ENCODE measurements at places on chromosomes 12 and 14. TPM values are rescaled to one million over a fixed set of nuclear protein-coding genes. Genes with fewer than 3 reads are reported as not detected.

- DNase-seq = no peak
These were observed 30.8 kb downstream of the PLEKHG3 start for GRCh38 chr14:64734990-64735389.

DNA sequence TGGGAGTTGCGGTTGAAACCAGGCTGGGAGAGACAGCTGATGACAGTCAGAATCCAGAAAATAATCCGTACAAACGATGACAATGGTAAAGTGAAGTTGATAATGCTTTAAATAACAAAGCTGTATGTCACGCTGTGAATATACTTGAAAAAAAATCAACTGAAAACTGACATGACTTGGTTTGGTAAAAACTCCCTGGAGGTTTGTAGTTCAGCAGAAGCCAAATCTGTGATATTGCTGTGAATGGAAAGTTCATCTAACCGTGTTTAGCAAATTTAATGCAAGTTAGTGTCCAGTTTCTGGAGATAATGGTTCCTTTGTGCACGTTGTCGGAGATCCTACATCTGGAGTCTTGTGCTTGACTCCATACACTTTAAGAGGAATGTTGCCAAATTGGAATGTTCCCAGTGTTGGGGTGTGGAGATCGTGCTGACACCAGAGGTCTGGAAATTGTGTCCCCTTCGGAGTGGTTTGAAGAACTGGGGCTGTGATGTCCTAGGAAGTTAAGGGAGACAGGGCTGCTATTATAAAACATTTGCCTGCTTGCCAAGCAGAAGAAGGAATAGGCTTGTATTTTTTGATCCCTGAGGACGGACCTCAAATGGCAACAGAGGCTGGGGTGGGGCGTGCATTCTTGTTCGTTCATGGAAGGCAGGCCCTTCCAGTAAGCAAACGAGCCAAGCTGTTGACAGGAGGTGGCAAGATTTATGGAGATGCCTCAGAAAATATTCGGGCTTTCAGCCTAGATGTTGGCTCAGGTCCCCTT is 30.6 kb downstream of the PPFIBP1 start:
- DNase-seq = no peak

DNA sequence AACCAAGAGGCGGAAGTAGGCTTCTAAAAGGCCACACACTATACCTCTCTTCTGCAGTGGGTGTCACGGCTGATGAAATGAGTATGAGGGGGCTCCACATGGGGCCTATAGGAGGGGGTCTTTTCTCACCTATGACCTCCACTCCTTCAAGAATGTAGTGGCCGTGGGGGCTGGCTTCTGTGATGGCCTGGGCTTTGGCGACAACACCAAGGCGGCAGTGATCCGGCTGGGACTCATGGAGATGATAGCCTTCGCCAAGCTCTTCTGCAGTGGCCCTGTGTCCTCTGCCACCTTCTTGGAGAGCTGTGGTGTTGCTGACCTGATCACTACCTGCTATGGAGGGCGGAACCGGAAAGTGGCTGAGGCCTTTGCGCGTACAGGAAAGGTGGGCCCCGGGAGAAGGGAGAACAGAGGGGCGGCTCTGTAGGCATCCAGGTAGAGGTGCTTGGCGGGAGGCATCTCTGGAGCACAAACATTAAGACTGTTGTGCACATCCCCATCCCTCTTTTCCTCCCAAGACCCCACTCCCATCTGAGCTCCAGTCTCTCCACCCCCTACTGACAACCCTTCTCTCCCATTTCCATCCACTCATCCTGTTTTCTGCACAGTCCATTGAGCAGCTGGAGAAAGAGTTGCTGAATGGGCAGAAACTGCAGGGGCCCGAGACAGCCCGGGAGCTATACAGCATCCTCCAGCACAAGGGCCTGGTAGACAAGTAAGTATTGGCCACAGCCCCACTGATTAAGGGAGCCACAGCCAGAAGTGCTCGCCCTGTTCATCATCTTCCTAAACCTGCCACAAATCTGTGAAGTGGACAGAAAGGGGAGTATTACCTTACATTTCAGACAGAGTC is 3.8 kb downstream of the GPD1 start:
- DNase-seq = no peak

DNA sequence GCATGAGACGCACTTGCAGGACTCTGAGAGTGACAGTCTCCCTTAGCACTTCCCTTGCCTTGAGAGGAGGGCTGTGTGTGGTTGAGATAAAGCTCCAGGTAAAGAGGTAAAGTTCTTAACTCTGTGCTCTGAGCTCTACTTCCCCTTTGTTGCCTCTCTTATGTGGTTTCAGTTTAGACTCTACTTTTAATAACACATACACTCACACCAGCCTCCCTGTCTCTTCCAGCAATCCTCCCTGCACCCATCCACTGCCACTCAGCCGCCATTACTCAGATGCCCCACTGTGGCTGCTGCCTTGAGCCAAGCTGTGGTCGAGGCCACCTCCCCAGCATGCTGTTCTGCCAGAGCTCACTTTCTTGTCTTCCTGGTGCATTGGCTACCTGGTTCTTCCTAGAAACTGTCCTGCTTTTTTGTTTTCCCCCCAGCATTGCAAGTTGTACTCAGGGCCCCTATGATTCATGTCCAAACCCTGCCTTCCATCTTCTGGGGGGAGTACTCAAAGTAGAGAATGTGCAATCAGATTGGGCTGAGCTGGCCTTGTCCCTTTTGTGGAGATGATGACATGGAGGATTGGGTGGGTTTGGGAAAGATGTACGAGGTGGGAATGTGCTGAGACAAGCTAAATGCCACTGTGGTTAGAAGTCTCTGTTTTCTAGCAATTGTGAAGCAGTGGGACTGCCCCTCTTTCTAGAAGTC is 115.5 kb upstream of the PARP11 start:
- DNase-seq = no peak

Gene ARF6
- total RNA-seq = 33.2 TPM

DNA sequence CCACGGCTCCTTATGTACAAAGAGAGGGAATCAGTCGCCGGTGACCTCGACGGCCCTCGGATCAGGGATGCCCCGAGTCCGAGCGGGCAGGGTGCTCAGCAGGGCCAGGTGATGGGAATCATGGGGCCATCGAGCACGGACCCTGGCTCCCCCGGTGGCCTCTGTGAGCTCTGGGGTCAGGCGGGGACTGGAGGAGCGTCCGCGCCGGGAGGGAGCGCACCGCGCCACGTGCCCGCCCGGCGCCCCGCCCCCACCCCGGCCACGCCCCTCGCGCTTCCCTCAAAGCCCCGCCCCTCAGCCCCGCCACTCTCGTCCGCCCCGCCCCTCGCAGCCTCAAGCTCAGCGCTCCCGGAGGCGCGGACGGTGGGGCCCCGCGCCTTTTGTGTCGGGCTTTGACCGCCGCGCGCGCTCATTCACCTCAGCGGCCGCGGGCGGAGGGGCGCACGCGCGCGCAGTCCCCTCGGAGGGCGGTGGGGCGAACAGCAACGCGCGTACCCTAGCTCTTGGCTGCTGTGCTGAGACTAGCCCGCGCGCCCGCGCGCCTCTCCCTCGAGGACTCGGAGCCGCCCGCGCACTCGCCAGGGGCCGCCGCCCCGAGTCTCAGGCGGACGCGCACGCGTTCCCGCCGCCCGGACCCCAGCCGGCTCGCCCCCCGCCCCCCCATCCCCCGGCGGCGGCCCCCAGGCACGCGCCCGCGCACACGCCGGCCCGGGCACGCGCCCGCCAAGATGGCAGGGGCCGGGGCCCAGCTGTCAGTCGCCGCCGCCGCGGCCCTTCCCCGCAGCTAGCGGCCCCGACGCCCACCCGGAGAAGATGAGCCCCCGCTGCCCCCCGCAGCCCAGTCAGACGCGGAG is 93.9 kb upstream of the EVL start:
- peak; percentile 87 for DNase-seq

GRCh38 chr14:36316131-36316530 is 4.3 kb downstream of the MBIP start:
- no peak for DNase-seq

Gene BCL11B
- total RNA-seq = 0.16 TPM

- peak; percentile 53 for DNase-seq
These were observed 176.1 kb downstream of the ADGRD1 start for GRCh38 chr12:131129839-131130238.

- no peak for DNase-seq
These were observed 43.0 kb upstream of the GNPNAT1 start for GRCh38 chr14:52834440-52834842.

- no peak for DNase-seq
These were observed 1.0 kb downstream of the SMARCC2 start for GRCh38 chr12:56188131-56188777.

DNA sequence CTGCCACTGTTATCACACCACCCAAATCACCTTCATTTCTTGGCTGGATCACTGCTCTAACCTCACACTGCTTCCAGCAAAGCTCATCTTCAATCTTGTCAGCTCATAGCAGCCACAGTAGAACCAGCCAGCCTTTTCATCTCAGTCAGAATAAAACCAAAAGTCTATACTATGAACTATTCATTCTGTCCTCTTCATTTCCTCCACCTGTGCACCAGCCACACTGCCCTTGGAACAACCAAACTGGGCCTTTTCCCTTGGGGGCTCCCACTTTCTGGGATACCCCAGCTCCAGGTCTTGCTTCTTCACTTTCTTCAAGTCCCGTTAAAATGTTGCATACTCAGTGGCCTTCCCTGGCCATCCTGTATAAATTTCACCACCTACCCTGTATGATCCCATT is 234.4 kb upstream of the DAAM1 start:
- DNase-seq = no peak

DNA sequence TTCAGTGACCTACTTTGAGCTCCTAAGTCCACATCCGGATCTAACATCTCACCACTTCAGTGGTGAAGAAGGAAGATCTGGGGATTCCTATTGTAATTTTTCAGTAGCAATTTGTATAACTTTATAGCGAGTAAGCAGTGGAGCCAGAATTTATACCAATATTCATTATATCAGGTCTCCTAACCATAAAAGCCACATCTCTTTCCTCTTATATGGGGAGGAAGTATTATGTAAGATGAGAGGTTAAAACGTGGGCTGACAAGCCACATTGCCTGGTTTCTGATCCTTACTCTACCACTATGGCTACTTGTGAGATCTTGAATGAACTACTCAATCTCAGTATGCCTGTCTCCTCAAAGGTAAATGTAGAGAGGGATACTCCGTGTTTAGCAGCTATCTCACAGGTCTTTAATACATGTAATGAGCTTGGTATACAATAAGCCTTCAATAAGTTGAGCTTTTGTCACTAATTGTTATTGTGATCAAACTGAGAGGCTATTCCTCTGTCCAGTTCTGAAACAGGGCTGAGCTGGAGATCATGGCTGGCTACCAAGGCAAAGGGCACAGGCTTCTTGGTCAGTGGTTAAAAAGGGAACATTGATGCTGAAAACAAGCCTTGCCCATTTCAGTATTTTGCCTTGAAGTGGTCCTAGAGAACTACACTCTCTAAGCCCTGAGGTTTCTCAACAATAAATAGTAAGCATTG is 3.3 kb upstream of the TMEM117 start:
- DNase-seq = no peak

Gene RNF212B
- not detected for total RNA-seq

DNA sequence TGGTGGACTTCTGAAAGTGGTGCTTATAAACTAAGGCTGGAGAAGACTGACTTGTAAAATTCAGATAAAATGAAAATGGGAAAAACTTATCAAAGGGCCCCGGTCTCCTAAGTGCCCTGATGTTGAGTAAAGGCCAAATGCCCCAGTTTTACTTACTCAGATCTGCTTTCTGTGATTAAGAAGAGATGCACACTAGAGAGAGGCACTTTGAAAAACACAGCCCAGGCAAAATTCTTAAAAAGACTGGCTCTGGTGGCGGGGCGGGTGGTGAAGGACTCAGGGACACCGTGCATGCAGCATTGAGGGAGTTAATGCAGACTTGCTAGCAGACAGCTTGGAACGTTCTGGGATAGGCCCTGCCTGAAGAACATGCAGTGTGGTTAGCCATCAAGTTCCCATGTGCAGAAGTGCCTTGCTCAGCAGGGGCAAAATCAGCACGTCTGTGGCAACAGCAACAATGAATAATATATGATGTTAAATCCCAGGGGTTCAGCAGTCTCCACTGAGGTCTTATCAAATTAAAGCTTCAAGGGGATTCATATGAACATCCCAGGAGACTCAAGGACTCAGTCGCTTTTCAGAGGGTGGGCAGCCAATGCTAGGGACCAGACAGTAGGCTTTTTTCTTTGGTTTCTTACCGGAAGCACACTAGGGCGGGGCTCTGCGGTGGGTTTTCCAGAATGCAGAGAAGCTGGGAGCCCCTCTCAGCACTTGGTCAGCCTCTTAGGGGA is 105.0 kb downstream of the DAD1 start:
- DNase-seq = no peak

- no peak for DNase-seq
These were observed 22.7 kb upstream of the TEX22 start for GRCh38 chr14:105375635-105376057.

- no peak for DNase-seq
These were observed 22.1 kb downstream of the ACVR1B start for GRCh38 chr12:51973560-51973959.

GRCh38 chr12:6376079-6376869 is 911 bp upstream of the SCNN1A start:
- DNase-seq = peak; percentile 82

- DNase-seq = no peak
These were observed 7.6 kb downstream of the RXYLT1 start for GRCh38 chr12:63787306-63787705.

- DNase-seq = no peak
These were observed 12.9 kb upstream of the MSI1 start for GRCh38 chr12:120381752-120382419.

Gene KRT79
- not detected for total RNA-seq

DNA sequence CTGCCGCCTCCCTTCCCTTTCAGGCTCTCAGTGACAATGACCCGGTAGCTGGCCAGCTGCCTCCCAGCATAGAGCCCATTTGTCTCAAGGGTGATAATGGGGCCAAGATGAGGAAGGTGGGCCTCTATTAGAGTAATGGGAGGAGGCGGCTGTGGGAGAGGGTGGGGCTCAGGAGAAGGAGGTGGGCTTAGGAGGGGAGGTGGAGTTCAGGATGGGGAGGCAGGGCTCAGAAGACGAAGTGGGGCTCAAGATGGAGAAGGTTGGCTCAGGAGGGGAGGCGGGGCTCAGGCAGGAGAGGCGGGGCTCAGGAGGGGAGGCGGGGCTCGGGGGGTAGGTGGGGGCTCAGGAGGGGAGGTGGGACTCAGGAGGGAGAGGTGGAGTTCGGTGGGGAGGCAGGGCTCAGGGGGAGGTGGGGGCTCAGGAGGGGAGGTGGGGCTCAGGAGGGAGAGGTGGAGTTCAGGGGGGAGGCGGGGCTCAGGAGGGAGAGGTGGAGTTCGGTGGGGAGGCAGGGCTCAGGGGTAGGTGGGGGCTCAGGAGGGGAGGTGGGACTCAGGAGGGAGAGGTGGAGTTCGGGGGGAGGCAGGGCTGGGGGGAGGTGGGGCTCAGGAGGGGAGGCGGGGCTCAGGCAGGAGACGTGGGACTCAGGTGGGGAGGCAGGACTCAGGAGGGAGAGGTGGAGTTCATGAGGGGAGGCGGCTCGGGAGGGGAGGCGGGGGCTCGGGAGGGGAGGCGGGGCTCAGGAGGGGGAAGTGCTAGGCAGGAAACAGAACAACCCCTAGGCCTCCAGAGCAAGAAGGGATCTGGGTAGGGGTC is 36.8 kb downstream of the IQSEC3 start:
- DNase-seq = peak; percentile 10

GRCh38 chr14:70643967-70644366 is 2.3 kb downstream of the TTC9 start:
- no peak for DNase-seq

- DNase-seq = no peak
These were observed 14.9 kb upstream of the TAC3 start for GRCh38 chr12:57031138-57031725.
